Heart right ventricle (tissue), 16 donors: ENCODE measurements at places on chromosomes 3 and 15.

GRCh38 chr3:27606537-27606936 is 115.6 kb downstream of the EOMES start:
- no peak for DNase-seq

DNA sequence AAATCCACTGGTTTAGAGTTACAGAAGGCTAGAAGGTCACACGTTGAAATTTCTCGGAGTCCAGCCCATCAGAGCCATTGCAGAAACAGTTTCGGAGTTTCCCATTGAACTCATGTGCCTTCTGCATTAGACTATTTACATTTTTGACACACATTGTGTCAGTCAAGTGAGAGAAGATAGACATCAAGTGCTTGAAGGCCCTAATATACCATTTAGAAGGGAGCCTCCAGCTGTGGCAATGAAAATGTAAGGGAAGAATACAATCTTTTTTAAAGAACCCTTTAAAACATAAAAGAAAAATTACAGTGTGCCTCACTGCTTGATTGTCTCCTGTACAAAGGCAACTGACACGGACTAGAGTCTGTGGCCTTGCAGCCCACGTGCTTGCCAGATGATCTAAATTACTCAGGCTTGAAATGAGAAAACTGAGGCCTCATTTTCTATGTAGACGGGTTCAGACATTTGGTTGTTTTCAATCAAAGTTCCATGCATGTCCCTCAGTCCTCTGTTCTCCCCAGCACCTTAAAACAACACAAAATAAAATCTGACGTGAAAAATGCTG is 650.5 kb downstream of the ROBO2 start:
- DNase-seq, result no peak

DNA sequence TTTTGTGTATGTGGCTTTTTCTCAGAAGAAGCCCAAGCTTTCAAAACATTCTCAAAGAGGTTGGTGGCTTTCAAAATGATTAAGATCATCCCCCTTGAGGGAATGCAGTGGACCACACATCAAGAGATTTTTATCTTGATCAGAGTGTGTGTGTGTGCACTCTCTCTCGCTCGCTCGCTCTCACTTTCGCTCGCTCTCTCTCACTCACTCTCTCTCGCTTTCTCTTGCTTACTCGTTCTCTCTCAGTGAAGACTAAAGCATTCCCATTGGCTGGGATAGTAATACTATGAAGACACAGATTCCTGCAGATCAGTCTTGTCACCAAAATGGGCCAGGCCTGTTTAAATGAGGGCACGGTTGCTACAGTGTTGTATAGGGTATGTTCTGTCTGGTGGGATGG is 365.7 kb downstream of the EDEM1 start:
- no peak for DNase-seq

- no peak for DNase-seq
These were observed 6.7 kb upstream of the NSMCE3 start for GRCh38 chr15:29276366-29276765.

- DNase-seq, result no peak
These were observed 92.2 kb upstream of the NTRK3 start for GRCh38 chr15:88348579-88349230.

GRCh38 chr15:96076350-96076749 is 254.2 kb upstream of the NR2F2 start:
- no peak for DNase-seq

DNA sequence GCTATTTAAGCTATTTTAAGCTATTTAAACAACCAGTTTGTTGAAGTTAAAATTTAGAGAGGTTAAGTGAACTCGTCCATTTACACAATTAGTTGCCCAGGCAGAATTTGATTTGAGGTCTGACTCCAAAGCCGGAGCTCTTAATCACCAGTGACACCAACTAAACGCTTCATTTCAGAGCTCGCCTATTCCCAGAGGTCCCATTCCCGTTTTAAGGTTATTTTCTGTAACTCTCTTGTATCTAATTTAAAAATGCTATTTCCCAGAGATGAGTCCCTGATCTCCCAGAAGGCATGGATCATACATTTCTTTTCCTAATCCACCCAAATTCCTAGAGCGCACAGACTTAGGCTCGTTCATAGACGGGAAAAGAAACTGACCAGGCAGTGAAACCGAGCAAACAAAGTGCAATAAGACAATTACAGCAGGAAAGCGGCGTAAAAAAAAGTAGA is 904 bp upstream of the MCTP2 start:
- no peak for DNase-seq

DNA sequence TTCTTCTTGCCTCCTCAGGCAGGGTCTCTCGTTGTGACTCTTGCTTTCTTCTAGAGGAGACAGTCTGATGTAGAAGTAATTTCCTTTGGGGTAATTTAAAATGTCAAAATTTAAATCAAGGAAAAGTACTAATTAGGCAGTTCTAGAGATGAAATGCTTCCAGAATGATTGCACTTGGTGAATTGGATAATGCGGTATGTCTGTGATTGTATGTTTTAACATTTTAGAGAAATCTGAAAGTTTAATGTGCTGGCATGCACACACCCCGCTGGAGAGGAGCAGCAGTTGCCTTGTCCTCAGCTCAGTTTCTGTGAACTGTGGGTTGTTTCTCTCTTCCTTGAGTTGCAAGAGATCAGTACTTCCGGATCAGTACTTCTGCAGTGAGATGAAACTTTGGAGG is 322.9 kb upstream of the CTDSPL start:
- DNase-seq, result no peak

- DNase-seq, result no peak
These were observed 2.9 kb upstream of the LTF start for GRCh38 chr3:46467562-46467961.

DNA sequence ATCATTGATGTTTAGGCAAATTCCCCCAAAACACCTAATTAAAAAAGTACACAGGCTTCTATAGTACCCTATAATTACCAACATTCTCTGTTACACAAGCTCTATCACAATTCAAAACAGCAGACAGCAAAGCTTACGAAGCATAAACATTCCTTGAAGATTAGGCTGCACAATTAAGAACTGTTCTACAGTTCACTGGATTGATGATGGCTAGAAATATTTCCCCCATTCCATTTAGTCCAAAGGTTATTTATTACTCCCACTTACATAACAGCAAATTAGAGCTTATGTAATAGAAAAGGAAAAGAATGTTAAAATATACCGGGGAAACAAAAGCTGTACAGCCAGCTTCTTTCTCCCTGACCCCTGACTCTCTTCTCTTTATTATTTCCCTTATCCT is 49.3 kb downstream of the UACA start:
- no peak for DNase-seq

- no peak for DNase-seq
These were observed 129.2 kb upstream of the CBLB start for GRCh38 chr3:105997800-105998526.

GRCh38 chr15:34610354-34610753 is 26.9 kb upstream of the GOLGA8B start:
- DNase-seq, result no peak

DNA sequence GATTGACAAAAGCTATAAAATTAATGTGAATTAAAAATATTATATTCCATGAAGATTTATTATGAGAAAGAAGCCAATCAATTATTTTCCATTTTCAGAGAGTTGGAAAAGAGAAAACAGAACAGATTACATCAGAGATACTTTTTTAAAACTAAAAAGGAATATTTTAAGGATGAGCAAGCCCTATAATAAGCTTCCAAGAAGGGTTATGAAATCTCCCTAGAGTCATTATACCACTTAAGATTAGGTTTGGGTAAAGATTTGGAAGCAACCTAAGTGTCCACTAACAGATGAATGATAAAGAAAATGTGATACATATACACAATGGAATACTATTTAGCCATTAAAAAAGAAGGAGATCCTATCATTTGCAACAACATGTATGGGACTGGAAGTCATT is 51.6 kb upstream of the FSIP1 start:
- DNase-seq, result no peak

DNA sequence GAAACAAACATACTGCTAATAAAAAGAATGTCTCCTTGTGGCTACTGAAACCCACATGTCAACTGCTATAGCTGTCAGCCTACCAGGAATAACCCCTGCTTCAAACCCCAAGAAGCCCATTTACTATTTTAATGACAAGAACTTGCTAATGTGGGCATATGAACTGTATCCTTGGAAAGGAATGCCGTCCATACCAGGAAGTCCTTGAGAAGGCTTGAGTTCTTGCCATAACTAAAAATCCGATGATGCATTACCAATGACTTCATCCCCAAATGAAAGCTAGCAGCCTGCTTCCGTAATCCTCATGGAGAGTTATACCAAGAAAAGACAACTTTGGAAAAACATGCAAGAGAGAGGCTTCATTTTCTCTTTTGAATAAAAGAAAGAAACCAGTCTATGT is 34.8 kb downstream of the MINDY4B start:
- DNase-seq, result no peak

DNA sequence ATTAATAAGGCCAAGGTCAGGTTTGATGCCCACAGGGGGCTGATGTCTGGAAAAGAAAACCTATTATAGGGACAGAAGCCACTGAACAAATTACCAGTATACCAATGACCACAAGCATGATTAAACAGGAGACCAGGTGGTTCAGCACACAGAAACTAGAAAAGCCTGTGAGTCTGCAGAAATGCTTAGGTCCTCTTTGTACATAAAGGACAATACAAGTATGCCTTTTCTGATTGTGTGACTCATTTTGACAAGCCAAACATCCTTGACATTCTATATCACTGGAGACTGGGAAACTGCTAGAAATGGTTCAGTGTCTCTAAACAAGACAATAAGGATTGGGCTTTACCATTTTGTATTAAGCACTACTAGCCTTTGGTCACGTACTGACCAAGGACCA is 113.2 kb upstream of the MYO5C start:
- no peak for DNase-seq

- no peak for DNase-seq
These were observed 36.9 kb downstream of the THRB start for GRCh38 chr3:24457719-24458118.

DNA sequence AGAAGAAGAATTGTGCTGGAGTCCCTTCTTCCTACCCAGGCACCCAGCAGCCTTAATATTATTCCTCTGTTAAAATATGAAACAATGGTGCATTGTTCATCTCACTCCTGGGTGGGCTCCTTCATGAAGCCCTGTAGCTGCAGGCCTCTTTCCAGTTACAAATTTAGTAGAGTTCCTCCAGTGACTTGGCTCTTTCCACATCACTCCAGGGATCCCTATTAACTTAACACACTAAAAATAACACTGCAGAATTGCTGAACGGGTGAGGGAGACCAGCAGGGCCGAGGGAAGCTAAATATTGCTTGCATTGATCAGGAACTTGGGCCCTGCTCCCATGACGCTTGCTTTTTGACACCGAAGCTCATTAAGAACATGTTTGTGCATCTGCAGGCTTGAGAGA is 142.3 kb downstream of the PDCD6IP start:
- DNase-seq, result no peak

DNA sequence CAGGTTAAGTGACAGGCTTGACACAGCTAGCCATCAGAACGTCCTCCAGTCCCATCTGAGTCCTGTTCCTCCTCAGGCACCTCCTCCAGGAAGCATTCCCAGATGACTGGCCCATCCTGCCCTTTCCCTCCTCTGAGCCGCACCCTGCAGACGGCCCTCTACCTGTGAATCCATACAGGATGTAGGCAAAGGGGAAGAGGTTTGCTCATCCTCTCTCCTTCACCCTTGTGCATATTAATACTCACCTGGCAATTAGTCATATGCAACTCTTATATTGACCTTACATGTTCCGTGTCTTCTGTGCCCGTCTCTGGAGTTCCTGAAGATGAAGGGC is 61.9 kb downstream of the SMAD3 start:
- DNase-seq, result no peak

- no peak for DNase-seq
These were observed 23.9 kb downstream of the DPH6 start for GRCh38 chr15:35522061-35522460.

DNA sequence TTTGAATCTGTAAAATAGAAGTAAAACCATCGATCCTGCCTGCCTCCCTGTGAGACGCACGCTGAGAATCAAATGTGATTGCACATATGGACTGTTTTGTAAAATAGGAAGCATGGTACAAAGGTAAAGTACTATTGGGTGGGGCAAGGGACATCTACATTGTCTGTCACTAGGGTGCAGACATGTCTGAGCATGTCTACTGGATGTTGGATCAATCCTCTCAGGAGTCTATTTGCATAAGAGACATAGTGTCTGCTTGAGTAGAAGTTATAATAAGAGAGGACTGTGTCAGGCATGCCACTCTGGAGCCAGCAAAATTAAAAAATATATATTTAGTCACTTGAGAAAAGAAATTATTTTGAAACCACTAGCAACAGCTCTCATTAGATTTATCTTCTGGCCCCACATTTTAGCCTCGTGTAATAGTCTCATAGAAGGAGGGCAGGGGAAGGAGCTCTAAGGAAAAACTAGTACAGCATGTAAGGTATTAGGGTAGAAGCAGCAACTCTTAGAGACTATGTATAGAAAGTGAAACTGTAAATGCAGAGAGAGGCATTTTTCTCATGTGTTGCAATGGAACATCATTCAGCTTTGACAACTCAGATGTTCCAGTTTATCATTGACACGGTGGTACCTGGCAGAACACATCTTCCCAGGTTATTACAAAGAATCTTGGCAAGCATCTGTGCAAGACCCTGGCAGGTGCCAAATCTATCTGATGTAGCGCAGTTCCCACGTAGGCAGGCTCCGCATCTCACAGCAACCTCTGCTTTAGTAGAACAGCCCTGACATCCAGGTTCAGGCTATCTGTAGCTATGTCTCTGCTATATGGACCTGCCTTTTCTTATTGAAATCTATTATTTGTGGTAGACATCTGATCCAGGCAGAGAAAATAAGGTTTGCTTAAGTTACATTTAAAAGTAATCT is 85.2 kb upstream of the CHL1 start:
- no peak for DNase-seq

DNA sequence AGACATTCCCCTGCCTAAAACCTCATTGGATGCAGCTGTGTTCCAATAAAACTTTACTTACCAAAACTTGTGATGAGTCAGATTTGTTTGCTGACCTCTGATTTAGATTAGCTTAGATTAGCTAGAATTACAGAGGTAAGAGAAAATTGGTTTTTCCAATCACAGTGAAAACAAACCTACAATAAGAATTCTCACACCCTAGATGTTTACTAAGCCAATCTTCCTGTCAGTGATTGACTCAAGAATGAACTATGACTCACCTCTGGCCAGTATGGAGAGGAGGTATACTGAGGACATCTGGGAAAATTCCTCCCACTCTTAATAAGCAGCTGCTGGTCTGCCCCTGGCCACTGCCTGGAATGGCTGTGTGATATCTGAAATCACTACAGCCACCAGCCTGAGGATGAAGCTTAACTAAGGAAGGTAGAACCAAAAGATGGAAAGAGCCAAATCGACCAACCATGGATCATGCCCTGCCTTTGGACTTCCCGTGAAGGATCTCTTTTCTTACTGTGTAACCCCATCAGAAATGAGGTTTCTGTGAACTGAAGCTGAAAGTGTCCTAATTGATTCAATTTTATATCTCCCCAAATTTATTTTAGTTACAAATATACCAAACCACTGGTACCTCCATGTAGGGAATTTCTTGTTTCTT is 19.0 kb upstream of the GHSR start:
- no peak for DNase-seq
